Stimulated activated CD4-positive, alpha-beta T cell treated with anti-CD3 and anti-CD28 coated beads, Interleukin-12 subunit alpha, Interleukin-12 subunit beta, amount 100 ng/mL, for 4 hours (primary cell): ENCODE measurements at places on chromosomes 16 and 17.
A peak's percentile ranks its signal among the peaks of the same experiment; 100 is the strongest.

DNA sequence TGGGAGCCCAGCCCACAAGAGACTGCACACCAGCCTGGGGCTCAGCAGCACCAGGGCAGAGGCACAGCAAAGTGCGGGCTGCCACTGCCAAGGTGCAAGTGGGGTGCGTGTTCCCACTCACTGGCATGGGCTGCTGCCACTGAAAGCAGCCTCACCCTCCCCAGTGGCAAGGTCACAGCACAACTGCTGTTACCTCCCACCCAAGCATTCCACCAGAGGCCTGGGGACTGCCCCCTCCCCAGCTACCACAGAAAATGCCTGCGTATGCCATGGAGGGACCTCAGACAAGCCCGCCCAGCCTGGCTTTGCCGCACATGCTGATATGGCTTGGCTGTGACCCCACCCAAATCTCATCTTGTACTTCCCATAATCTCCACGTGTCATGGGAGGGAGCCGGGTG lies 33.1 kb downstream of the MEAK7 start:
- no peak for DNase-seq

DNA sequence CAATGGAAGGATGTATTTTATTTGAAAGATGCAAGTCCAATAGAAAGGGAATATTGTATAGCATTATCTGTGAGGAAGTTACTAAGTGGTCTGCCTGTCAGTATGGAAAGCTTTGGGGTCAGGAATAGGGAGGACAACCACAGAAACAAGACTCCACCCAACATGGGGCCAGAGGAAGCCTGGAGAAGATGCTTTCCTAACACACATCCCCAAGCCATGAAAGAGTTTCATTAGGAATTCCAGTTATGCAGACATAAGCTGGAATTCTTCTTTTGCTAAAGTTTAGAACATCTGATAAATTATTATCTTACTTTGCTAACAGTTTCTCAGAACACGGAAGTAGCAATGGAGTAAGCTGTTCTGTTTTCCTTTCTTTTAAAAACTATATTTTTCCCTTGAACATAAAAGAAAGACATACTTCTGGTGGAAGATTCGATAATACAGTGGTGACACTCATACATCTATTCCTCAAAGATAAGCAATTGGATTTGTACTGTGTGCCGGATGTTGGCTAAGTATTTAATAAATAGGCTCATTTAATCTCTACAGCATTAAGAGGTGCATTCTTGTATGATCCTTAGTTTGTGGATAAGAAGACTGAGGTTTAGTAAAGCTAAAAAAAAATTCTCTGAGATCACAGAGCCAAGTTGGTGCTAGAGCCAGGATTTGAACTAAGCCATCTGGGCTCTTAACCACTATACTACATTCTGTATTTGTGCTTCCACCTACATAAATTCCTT lies 51.0 kb upstream of the GAS7 start:
- DNase-seq, result no peak

- no peak for DNase-seq
Measured at GRCh38 chr16:22312897-22313781, 15.9 kb downstream of the POLR3E start.

- peak; percentile 92 for DNase-seq
Measured at GRCh38 chr16:85898521-85899442, at the start of gene IRF8. Gene IRF8, plus strand, starts transcription at chr16:85899162. Its CDS starts 3,854 bp downstream, at chr16:85903016.

DNA sequence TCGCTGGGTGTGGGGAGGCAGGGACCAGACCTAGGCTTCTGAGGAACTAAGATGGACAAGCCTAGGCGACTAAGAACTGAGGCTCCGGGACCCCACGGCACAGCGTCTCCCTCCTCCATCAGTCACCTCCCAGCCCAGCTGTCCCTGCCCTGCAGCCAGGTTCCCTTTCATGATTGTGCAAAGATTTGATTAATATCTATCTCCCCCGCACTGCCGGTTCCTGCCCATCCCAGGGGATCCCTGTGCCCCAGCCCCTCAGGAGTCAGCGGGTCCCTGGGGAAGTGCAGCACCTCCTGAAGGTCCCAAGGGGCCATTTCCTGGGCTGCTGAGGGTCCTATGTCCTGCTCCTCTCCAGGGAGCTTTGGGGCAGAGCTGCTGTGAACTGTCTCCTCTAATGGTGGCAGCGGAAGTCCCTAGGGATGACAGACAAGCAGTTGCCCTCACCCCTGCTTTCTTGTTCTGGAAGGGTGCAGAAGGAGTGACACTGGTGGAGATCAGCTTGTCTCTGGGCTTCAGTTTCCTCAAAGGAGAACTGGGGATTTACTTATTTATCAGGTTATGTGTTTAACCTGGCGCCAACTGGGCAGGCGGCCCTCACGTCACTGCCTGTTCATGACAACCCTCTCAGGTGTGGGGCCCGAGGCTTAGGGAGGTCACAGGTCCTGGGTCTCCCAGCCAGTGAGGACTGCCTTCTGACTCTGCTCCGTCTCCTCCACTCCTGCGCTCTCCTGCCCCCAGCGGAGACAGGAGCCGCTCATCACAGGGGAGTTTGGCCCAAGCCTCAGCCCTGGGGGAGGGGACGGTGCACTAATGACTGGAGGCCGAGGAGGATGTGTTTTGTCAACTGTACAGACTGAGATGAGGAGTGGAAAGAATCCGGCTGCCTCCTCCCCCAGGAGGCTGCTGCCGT lies 1.9 kb upstream of the C16orf74 start:
- DNase-seq, result no peak

GRCh38 chr16:87552772-87553573 lies 49.3 kb upstream of the JPH3 start:
- no peak for DNase-seq

- DNase-seq, result no peak
Measured at GRCh38 chr17:44775838-44776621, 17.2 kb downstream of the ADAM11 start.

GRCh38 chr17:5464717-5465507 lies 3.9 kb downstream of the DHX33 start:
- no peak for DNase-seq

DNA sequence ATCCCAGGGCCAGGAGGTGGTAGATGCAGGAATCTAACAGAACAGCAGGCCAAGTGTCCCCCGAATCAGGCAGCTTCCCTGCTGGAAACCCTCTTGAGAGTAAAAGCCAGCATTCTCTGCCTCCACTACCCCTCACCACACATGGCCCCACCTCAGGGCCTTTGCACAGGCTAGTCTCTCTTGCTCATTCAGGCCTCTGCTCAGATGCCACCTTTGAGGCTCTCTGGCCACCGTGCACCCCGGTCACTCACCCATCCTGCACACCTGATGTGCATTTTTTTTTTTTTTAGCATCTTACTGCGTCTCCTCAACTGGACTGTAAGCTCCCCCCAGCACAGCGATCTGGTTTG lies 34.5 kb upstream of the GSE1 start:
- DNase-seq, result no peak
